ENCODE measurements at places on chromosomes 2 and 18. TPM values are rescaled to one million over a fixed set of nuclear protein-coding genes. Genes with fewer than 3 reads are reported as not detected.

FAHD2B gene
- 1.1 TPM for total RNA-seq

DNA sequence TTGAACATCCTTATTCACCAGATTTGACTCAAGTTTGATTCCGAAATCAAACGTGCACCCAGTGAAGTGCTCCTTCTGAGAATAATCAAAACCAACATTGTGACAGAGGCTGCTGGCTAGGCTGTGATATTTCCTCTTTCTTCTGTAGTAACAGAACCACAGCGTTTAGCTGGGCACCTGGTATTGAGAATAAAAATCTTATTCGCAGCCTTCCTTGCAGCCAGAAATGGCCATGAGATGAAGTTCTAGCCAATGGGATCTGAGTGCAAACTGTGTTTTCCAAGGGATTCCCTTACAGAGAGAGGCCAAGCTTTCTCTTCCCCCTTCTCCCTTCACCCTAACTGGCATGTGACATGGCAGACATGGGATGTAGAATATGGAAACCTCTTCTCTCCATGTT lies 51.7 kb downstream of the TMEM163 start:
- peak; percentile 17 for DNase-seq

GRCh38 chr2:196274387-196274809 lies 103.0 kb upstream of the STK17B start:
- no peak for DNase-seq

- DNase-seq: no peak
Observed at GRCh38 chr2:142426064-142426463, 295.2 kb upstream of the LRP1B start.

DNA sequence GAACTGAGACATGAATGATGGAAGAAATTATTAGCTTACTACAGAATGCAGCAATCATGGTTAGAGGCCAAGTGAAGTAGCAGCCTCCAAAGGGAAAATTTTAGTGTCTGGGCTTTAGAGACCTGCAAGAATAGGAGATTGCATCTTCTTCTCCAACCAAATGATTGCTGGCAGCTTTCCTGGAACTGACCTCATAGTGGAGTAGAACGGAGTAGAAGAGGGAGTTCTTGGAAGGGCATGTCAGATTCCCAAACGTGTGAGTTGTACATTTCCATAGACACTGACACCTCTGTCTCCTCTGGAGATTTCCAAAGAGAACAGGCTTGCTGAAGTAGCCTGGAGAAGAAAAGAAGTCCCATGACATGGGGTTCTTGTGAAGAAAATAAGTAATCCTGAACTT lies 169.8 kb upstream of the ERBB4 start:
- DNase-seq: no peak

- no peak for DNase-seq
Observed at GRCh38 chr2:36383726-36384125, 28.1 kb downstream of the CRIM1 start.

DNA sequence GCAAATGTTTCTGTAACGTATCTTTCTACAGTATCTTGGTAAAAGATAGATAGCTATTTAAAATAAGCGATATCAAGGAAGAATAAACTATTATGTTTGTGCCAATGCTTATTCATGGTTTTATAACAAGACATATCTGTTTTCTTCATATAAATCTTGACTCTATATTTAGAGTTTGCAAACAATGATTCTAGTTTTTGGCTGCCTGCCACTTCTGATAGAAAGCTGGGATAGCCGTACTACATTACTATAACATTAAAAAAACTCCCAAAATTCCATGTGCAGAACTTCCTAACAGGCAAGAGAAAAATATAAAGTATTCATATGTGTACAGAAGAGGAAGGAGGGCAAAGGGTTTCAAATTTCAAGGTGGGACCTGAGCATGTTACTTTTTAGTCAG lies 985.0 kb downstream of the BCL11A start:
- DNase-seq: no peak
